ENCODE measurements at places on chromosomes 16 and 17. TPM values are rescaled to one million over a fixed set of nuclear protein-coding genes. Genes with fewer than 3 reads are reported as not detected.

The ACACA gene
- total RNA-seq: 122 TPM

GRCh38 chr17:49890077-49890821 is 42.4 kb upstream of the TAC4 start:
- H3K27me3 ChIP-seq: peaks cover 58% of the 10 kb centered on the region
- no peaks in the 10 kb centered on the region for H3K36me3 ChIP-seq
- no peak overlapping the region for H3K4me3 ChIP-seq
- H3K27ac ChIP-seq: no peak overlapping the region

DNA sequence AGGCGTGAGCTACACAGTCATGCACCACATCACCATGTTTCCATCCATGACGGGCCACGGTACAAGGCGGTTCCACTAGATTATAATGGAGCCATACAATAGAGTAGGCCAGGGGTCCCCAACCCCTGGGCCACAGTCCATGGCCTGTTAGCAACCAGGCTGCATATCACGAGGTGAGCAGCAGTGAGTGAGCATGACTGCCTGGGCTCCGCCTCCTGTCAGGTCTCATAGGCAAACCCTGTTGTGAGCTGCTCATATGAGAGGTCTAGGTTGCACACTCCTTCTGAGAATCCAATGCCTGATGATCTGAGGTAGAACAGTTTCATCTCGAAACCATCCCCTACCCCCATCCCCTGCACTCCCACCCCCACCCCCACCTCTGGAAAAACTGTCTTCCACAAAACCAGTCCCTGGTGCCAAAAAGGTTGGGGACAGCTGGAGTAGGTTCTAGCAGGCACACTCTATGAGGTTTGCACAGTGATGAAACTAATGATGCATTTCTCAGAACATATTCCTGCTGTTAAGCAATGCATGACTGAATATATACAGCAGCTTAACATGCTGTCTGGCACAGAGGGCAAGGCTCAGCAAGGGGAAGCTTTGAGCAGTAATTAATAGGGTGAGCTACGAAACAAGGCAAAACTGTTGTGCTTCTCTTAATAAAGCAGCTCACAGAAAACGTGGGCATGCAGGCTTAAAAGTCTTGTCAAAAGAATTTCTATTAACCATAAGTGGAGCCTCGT is 108.0 kb downstream of the VPS53 start:
- no peak for DNase-seq
- H3K27ac ChIP-seq: no peak overlapping the region
- peaks cover 6% of the 10 kb centered on the region for H3K4me1 ChIP-seq
- peaks cover 23% of the 10 kb centered on the region for H3K36me3 ChIP-seq
- H3K27me3 ChIP-seq: no peaks in the 10 kb centered on the region

The CCL1 gene
- 111 TPM for total RNA-seq

The COG8 gene
- 44.1 TPM for total RNA-seq

- H3K4me3 ChIP-seq: peak overlapping the region; percentile 40
- no peak overlapping the region for H3K27ac ChIP-seq
- H3K4me1 ChIP-seq: peaks cover 31% of the 10 kb centered on the region
- H3K27me3 ChIP-seq: peaks cover 20% of the 10 kb centered on the region
- peaks cover 2% of the 10 kb centered on the region for H3K36me3 ChIP-seq
- DNase-seq: peak; percentile 72
Observed at GRCh38 chr16:28297784-28298510, 5.6 kb downstream of the SBK1 start.

DNA sequence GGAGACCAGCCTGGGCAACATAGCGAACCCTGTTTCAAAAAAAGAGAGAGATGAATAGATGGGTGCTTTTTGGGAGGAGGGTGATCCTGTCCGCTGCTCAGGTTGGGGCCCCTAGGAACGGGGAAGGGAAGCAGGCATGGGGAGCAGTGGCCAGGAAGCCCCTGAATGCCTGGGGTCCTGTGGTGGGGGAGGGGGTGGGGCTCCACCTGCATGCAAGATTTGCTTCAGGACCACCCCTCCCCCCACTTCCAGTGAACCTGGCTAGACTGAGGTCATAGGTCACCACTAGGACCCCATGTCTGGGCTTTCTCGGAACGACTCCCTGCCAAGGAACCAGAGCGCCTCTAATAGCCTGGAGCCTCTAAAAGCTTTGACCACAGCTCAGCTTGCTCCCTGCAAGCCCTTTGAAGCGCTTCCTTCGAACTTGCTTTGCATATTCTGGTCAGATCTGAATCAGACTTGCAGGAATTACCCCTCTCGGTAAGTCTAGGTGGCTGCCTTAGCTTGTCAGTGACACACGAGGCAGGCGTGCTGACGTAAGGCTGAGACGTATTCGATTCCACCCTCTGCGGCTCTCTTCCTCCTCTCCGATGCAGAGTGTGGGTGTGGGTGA is 3.7 kb downstream of the SOCS3 start:
- no peaks in the 10 kb centered on the region for H3K27me3 ChIP-seq
- peak overlapping the region; percentile 95 for H3K27ac ChIP-seq
- peaks cover 49% of the 10 kb centered on the region for H3K36me3 ChIP-seq
- peak; percentile 97 for DNase-seq
- H3K4me3 ChIP-seq: peak overlapping the region; percentile 92

GRCh38 chr17:37301288-37301687 is 74.5 kb upstream of the C17orf78 start:
- H3K27ac ChIP-seq: no peak overlapping the region
- H3K4me3 ChIP-seq: no peak overlapping the region

GRCh38 chr17:29749045-29749825 is 126.5 kb upstream of the CORO6 start:
- peaks cover 30% of the 10 kb centered on the region for H3K36me3 ChIP-seq
- peak; percentile 24 for DNase-seq
- H3K27ac ChIP-seq: no peak overlapping the region
- H3K4me3 ChIP-seq: no peak overlapping the region
- H3K4me1 ChIP-seq: peaks cover 23% of the 10 kb centered on the region

Data from activated CD4-positive, alpha-beta T cell treated with anti-CD3 and anti-CD28 coated beads, Interleukin-2, amount 10 ng/mL, durations not matched to agents 24 days and 14 days (primary cell).